Activated T-cell treated with anti-CD3 and anti-CD28 coated beads, Interleukin-2, amount 50 U/mL, for 72 hours (primary cell): ENCODE measurements at places on chromosomes 5 and 9. TPM values are rescaled to one million over a fixed set of nuclear protein-coding genes. Genes with fewer than 3 reads are reported as not detected.

Gene COL15A1
- total RNA-seq = 0.30 TPM

Gene ADGRV1
- 0.21 TPM for total RNA-seq

Gene LPAR1
- not detected for total RNA-seq

Gene FGF10
- total RNA-seq = not detected

Gene ADAMTS19
- total RNA-seq = not detected

Gene IL3
- 8.9 TPM for total RNA-seq

Gene PCDHGB7
- 0.17 TPM for total RNA-seq

Gene NEUROG1
- total RNA-seq = not detected

Gene PRR16
- total RNA-seq = not detected

Gene CCL28
- total RNA-seq = 15.2 TPM

Gene PCDHGA11
- not detected for total RNA-seq

Gene FCN2
- total RNA-seq = not detected

Gene ANKRD31
- total RNA-seq = 0.65 TPM

Gene CCDC192
- 0.25 TPM for total RNA-seq

Gene TMEFF1
- 0.50 TPM for total RNA-seq

DNA sequence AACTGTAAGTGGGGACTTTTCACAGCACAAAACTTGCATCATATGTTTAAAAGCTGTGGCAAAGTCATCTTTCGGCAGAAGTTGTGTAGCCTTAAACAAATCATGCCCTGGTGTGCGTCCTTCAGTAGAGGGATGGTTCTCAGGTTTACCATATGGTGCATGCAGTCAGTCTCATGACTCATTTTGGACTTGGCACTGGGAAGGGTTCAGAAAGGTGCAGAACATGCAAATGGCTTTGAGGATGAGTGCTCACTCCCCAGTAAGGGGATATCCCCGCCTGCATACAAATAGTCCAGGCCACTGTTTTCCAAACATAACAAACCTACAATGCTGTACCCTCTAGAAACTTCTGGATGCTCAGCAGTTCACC, 260.3 kb downstream of the NDUFS4 start:
- DNase-seq = no peak
- H3K4me1 ChIP-seq = no peaks in the 10 kb centered on the region
- no peaks in the 10 kb centered on the region for H3K36me3 ChIP-seq
- H3K27me3 ChIP-seq = peaks cover 16% of the 10 kb centered on the region

DNA sequence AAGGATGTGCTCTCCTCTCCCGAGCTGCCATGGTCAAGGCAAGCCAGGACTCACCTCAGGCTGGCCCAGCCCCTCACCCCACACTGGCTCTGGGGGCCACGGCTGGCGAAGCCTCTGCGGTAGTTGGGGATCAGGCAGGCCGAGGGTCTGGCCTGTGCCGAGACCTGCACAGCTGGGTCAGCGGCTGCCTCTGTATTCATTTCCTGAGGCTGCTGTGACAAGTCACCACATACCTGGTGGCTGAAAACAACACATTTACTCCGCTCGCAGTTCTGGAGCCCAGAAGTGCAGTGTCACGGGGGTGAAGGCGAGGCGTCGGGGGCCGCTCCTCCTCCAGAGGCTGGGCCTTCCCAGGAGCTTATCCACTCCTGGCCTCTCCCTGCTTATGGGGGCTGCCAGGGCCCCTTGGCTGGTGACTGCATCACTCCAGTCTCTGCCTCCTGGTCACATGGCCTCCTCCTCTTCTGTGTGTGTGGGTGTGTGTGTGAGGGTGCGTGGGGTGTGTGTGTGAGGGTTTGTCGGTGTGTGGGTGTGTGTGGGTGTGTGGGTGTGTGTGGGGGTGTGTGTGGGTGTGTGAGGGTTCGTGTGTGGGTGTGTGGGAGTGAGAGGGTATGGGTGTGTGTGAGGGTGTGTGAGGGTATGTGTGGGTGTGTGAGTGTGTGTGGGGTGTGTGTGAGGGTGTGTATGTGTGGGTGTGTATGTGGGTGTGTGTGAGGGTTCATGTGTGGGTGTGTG, 3.2 kb upstream of the SCGB3A1 start:
- H3K4me3 ChIP-seq = no peak overlapping the region
- no peak overlapping the region for H3K27ac ChIP-seq
- peaks cover 2% of the 10 kb centered on the region for H3K36me3 ChIP-seq
- peaks cover 30% of the 10 kb centered on the region for H3K27me3 ChIP-seq
- DNase-seq = no peak
- peaks cover 5% of the 10 kb centered on the region for H3K4me1 ChIP-seq

DNA sequence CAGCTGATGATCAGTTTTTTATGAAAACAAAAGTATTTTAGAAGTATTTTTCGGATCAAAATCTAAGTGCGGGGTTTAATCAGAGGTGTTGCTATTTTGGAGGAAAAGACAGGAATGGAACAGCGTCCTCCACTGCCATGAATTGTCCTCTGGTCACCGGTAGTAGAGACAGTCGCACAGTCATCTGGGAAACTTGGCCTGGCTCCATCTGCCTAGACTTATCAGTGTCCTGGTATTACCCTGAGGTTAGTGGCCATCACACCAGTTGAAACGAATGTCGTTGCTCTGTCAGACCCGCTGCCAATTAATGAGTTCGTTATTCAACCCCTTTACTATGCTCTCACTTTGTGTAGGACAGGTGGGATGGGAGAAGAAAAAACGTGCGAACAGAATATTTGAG, 8.2 kb downstream of the TLX3 start:
- H3K4me1 ChIP-seq = peaks cover 21% of the 10 kb centered on the region
- no peak overlapping the region for H3K4me3 ChIP-seq
- DNase-seq = no peak
- peaks cover 86% of the 10 kb centered on the region for H3K27me3 ChIP-seq
- peaks cover 1% of the 10 kb centered on the region for H3K36me3 ChIP-seq

- H3K27me3 ChIP-seq = no peaks in the 10 kb centered on the region
- no peak overlapping the region for H3K4me3 ChIP-seq
- no peaks in the 10 kb centered on the region for H3K36me3 ChIP-seq
- no peak overlapping the region for H3K27ac ChIP-seq
Observed at GRCh38 chr5:101647861-101648260, 648.2 kb downstream of the SLCO4C1 start.

GRCh38 chr5:7478459-7478858, 82.5 kb downstream of the ADCY2 start:
- H3K36me3 ChIP-seq = no peaks in the 10 kb centered on the region
- no peaks in the 10 kb centered on the region for H3K4me1 ChIP-seq
- no peak overlapping the region for H3K27ac ChIP-seq
- H3K4me3 ChIP-seq = no peak overlapping the region
- no peak for DNase-seq
- no peaks in the 10 kb centered on the region for H3K27me3 ChIP-seq

DNA sequence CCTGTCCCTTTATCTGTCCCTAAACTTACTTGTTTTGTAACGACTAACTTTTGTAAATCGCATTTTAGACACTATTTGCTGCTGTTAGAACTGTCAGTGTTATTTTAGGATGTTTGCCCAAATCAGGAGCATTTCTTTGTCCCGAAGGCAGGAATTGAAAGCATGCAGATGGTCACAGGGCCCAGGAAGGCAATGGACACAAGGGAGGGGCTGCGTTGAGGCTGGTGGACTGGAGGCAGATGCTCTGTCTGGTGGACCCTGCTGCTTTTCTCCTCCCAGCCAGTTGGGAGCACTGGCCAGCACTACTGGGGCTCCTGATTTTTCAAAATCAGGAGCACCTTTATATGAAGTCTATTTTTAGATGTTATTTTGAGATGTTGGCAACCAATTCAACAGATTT, 31.7 kb downstream of the DOCK2 start:
- H3K27ac ChIP-seq = peak overlapping the region; percentile 35
- H3K36me3 ChIP-seq = peaks cover 12% of the 10 kb centered on the region
- no peaks in the 10 kb centered on the region for H3K27me3 ChIP-seq

GRCh38 chr5:177334781-177335700, 16.4 kb downstream of the LMAN2 start:
- peaks cover 23% of the 10 kb centered on the region for H3K4me1 ChIP-seq
- H3K27ac ChIP-seq = no peak overlapping the region
- H3K4me3 ChIP-seq = no peak overlapping the region
- H3K36me3 ChIP-seq = peaks cover 30% of the 10 kb centered on the region

DNA sequence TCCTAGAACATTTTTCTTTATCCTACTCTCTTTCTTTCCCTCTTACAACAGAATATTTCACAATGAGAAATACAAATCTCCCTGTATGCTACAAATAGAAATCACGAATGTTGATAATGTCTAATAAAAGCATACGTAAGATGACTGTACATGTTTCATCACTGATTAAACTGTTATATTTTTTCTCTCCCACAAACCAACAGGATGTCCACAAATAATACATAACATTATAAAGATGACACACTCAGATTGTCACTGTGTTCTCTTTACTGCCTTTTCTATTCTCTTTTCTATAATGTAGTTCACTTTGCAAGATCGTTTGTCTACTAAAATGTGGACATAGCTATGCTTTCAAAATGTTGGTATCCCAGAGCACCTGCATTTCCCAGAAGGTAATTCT, 90.7 kb upstream of the PARP8 start:
- H3K27me3 ChIP-seq = no peaks in the 10 kb centered on the region
- H3K36me3 ChIP-seq = no peaks in the 10 kb centered on the region
- DNase-seq = no peak
- H3K4me1 ChIP-seq = peaks cover 16% of the 10 kb centered on the region
- H3K4me3 ChIP-seq = no peak overlapping the region
- H3K27ac ChIP-seq = peak overlapping the region; percentile 15

- H3K36me3 ChIP-seq = no peaks in the 10 kb centered on the region
- no peak overlapping the region for H3K27ac ChIP-seq
- no peaks in the 10 kb centered on the region for H3K4me1 ChIP-seq
- no peak overlapping the region for H3K4me3 ChIP-seq
Observed at GRCh38 chr9:91560301-91560700, 136.7 kb upstream of the NFIL3 start.

GRCh38 chr9:110912419-110913291, 125.6 kb downstream of the LPAR1 start:
- H3K27me3 ChIP-seq = peaks cover 4% of the 10 kb centered on the region
- DNase-seq = no peak
- no peaks in the 10 kb centered on the region for H3K4me1 ChIP-seq
- peaks cover 2% of the 10 kb centered on the region for H3K36me3 ChIP-seq

- H3K36me3 ChIP-seq = no peaks in the 10 kb centered on the region
- no peaks in the 10 kb centered on the region for H3K27me3 ChIP-seq
- H3K27ac ChIP-seq = no peak overlapping the region
- no peak overlapping the region for H3K4me3 ChIP-seq
Observed at GRCh38 chr9:23586906-23587305, 239.1 kb downstream of the ELAVL2 start.

- no peak overlapping the region for H3K4me3 ChIP-seq
- H3K27ac ChIP-seq = no peak overlapping the region
- no peaks in the 10 kb centered on the region for H3K27me3 ChIP-seq
- DNase-seq = no peak
Observed at GRCh38 chr5:3307982-3308621, 287.5 kb upstream of the IRX1 start.
